ENCODE measurements at places on chromosomes 11 and 22.

- DNase-seq, result no peak
Measured at GRCh38 chr11:96008161-96008720, 84.3 kb upstream of the MTMR2 start.

- DNase-seq, result peak; percentile 63
Measured at GRCh38 chr11:117230286-117230961, 1.4 kb downstream of the PCSK7 start.

DNA sequence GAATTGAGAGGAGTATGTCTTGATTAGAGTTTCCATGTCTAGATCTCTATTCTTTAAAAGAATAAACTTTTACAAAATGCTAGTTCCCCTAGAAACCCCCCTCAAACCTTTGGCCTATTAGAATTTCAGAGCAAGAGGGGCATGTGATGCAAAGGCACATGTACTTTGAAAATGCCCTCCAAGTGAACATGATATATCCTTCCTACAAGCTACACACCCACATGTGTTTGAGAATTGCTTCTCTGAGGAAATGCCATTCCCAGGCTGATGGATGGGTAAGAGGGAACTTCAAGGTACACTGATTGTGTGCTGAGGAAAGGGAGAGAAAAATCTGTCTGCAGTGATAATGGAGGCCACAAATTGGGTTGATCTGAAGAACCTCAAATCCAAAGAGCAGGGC is 59.5 kb upstream of the PSMA1 start:
- no peak for DNase-seq

GRCh38 chr11:44727114-44727372 is 281 bp downstream of the TSPAN18 start:
- peak; percentile 8 for DNase-seq

DNA sequence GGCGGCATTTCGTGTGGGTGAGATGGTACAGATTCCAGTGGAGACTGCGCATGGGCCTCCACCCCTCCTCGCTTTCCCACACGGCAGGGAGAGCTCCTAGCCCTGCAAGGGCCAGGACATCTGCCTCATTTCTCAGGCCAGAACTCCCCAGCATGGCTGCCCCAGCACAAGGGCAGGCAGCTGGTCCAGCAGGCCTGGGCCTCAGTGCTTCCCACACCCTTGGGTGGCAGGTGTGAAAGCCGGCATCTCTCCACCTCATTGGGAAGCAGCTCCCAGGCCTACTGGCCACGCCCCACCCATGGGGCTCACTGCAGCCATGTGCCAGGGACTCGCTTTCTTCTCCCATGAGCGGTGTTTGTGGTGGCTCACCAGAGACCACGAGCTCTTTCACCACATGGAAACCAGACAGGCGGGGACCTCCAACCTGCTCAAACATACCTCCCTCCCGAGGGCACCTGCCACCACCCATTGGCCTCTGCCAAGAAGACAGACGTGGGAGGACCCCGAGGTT is 79.1 kb downstream of the NAT10 start:
- DNase-seq, result no peak

GRCh38 chr11:82494988-82495432 is 238.7 kb downstream of the FAM181B start:
- DNase-seq, result no peak

GRCh38 chr11:19419808-19420207 is 179.1 kb upstream of the E2F8 start:
- DNase-seq, result no peak

DNA sequence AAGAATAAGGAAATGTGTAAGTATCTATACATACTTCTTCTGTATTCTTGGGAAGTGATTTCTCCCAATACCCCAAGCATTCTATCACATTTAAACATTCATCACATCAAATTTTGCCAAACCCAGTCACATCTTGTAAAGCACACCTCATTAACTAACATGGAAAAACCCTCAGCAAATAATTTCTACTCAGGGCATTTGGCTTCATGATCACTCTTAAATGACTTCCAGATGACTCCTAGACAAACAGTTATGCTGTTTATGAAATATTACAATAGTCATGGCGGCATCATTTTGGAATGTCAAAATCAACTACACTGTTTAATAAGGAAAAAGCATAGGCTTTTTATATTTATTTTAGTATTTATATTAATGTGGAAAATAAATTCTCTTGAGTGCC is 47.3 kb upstream of the CCDC34 start:
- DNase-seq, result no peak

DNA sequence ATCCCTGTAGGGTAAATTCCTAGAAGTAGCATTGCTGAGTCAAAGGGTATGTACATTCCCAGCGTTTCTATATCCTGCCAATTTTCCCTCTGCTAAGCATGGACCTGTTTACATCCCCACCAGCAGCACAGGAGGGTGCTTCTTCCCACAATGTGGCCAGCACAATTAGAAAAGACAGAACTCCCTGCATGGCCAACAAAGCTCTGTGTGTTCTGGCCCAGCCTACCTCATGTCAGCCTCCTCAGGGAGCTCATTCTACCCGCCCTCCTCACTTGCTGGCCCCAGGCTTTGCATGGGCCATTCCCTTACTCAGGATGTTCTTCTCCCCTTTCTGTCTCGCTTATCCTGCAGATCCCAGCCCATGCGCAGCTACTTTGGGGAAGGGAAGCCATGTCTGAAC is 186.1 kb downstream of the DSCAML1 start:
- DNase-seq, result no peak

GRCh38 chr11:6738590-6738989 is 33.2 kb downstream of the OR2AG2 start:
- no peak for DNase-seq

DNA sequence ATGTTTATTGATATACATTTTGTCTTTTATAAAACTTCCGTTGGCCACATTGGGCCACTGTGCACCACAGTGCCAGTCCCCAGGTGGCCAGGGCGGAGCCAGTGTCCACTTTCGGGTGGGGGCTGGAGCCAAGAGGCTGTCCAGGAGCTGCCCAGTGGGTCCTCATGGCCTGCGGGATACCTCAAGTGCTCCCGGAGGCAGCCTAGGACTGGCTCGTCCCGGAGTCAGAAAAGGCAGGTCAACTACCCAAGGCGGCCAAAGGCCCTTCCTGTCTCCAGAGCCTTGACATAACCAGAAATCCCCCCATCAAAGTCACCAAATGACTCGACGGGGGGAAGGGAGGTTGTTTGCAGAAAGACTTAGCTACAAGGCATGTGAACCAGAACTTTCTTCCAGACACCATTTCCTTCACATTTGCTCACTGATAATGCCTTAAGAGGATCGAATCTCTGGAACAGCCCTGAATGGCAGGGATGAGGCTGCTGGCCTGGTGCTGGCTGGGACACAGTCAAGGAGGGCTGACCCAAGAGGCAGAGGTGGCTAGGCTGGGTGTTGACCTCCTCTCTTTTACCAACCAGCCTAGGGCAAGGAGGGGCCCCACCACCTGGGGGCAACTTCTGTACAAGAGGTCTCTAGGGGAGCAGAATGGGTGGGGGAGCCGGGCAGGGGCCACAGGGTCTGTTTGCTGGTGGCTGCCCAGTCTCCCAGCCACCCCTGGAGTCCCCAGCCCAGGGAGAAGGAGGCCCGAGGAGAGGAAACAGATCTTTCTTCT is 8.4 kb downstream of the MRGPRF start:
- no peak for DNase-seq

- DNase-seq, result no peak
Measured at GRCh38 chr11:122804796-122805195, 33.5 kb upstream of the CRTAM start.

- DNase-seq, result no peak
Measured at GRCh38 chr11:132639986-132640385, 892.3 kb downstream of the OPCML start.

DNA sequence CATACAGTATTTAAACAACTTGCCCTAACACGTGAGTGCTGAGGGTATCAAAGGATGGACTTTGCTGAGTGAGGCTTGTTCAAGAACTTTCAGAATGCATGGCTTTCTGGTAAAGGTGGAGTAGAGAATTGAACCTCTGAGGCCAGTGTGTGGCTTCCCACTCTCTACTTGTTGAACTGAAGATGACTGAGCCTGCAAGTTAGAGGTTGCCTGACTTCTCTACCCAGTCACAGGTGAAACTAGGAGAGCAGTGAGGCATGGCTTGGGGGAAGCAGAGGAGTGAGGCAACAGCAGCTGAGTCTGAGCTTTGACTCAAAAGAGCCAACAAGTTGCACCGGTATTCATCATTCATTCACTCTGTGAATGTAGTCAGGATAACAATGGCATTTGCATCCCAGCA is 256.4 kb upstream of the SESN3 start:
- DNase-seq, result no peak

DNA sequence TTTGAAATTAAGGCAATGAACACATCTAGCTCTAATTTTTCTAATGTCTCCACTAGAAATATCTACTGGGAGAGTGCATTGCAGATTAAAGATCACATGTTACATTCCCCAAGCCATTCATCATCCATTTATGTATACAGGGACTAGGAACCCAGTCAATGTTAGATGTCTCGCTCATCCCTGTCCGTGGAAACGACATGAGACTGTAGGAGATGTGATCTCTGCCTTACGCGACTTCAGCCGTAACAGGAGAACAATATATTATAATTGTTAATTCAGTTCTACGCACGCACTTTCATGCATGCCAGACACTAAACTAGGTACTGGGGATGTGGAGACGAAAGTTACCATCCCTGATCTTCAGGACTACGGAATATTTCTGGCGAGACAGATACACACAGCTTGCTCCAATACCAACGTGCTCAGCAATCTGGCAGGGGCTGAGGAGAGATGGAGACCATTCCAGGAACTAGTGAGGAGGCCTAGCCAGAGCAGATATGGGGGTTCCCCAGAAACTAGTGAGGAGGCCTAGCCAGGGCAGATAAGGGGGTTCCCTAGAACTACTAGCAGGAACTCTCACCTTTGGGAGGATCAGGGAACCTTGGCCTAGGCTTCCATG is 706 bp downstream of the DCPS start:
- DNase-seq, result no peak

DNA sequence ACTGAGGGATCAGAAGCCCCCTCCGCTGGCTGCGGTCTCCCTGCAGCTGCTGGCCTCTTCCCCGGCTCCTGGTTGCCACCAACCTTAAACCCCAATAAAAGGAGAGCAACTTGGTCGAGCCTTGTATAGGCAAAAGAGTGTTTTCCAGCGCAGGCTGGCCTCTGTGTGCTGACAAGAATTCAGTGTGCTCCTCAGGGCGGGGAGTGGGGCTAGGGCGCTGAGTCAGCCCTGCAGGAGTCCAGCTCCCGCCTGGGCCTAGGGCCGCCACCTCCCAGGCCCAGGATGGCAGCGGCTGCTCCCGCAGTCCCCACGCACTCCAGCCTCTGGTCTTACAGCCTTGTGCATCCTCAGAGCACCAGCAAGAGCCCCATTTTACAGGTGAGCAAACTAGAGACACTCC is at the start of gene SHISAL1:
Gene SHISAL1 (minus strand): TSS at position 186 of the 400 bp plus-strand sequence. CDS start 12,006 bp downstream, outside the sequence.
- DNase-seq, result no peak

GRCh38 chr11:47440054-47440476 is 8.9 kb downstream of the RAPSN start:
- DNase-seq, result no peak

DNA sequence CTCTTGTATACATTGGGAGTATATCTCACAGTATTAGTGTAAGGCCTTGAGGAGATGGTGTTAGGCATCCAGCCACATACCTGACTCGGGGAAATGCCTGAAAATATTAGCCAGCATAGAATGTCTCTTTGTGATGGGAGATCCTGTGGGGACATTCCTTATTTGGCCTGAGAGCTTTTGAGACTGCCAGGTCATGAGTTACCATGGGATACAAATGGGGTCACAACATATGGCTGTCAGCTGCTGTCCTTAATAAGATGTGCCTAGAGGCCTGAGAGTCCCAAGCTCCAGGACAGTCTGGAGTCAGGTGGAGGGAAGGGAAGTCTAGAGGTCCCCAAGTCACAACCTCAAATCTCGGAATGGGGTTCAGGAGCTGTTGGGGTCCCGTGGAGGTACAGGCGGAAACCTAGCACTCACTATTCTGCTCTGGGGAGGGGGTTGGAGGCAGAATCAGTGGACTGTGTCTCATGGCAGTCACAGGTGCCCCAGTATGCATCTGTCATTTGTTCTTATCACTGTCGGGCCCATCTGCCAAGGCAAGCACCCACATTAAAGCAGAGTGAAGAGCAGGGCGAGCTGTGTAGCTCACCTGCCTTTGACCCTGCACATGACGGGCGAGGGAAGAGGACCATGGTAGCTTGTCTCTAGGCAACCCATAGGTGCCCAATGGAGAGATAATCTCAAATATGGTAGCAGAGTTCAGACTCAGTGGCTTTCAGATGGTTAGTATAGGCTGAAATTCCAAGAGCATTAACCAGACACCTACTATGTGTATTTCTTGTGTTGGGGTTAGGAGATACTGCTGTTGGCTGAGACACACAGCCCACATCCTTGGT is 29.9 kb downstream of the KCNQ1OT1 start:
- no peak for DNase-seq

DNA sequence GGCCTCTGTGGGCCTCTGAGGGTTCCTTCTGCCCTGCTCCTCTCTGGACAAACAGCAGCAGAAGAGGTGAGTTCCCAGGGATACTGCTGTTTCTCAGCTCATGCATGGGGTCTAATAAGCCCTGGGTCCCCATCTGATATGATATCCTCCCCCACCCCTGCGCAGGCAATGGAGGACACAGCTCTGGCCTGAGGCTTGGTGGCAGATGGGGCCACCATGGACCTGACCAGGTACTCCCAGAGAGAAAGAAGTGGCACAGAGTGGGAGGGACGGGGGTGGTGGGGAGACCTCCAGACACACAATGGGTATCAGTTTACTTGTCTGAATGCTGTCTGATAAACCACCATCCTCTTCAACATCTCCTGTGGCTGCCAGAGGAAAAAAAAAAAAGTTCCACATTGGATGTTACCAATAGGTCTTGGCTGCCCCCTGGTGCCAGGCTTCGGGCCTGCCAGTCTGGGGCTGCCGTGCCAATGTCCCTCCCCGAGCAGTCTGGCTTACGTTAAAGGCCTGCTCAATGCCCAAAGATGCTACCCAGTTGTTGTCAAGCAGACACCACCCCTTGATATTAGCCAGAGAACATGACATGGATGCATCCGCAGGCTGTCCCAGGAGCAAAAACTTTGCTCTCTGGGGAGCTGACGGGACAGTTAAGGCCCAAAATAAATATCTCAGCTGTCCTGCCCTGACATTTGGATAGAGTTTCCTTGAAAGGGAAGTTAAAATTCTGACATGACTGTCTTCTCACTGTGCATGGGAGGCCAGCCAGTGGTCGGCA is 27.9 kb upstream of the ABCC8 start:
- peak; percentile 65 for DNase-seq

GRCh38 chr11:77111277-77111676 is 8.6 kb downstream of the OMP start:
- DNase-seq, result no peak

GRCh38 chr22:26236991-26237390 is 67.7 kb downstream of the SEZ6L start:
- no peak for DNase-seq

GRCh38 chr11:66418168-66418985 is 2.5 kb upstream of the NPAS4 start:
- peak; percentile 72 for DNase-seq
